EL (cell line): ENCODE measurements at places on chromosomes 2 and 18.
A peak's percentile ranks its signal among the peaks of the same experiment; 100 is the strongest.

DNA sequence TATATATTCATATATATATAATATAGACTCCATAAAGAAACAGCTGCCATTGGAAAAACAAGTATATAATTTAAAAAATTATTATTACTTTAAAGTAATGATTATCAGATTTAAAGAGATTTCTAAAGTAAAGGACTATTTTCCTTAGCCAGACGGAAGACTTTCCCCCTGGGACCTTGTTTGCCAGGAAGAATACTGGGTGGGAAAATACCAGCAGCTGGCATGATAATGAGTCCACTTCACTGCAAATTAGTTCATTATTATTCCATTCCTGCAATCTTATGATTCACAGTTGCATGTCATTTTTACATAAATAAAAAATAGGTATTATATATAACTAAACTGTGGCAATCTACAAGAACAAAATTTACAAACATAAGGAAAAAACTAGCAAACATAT is 339.8 kb upstream of the CDH7 start:
- DNase-seq: no peak

GRCh38 chr2:79178076-79178674 is 18.6 kb upstream of the REG3A start:
- DNase-seq: no peak

GRCh38 chr2:105156166-105156565 is 85.4 kb upstream of the GPR45 start:
- DNase-seq: no peak

- DNase-seq: peak; percentile 84
Measured at GRCh38 chr2:144414324-144414845, 105.5 kb downstream of the ZEB2 start.

DNA sequence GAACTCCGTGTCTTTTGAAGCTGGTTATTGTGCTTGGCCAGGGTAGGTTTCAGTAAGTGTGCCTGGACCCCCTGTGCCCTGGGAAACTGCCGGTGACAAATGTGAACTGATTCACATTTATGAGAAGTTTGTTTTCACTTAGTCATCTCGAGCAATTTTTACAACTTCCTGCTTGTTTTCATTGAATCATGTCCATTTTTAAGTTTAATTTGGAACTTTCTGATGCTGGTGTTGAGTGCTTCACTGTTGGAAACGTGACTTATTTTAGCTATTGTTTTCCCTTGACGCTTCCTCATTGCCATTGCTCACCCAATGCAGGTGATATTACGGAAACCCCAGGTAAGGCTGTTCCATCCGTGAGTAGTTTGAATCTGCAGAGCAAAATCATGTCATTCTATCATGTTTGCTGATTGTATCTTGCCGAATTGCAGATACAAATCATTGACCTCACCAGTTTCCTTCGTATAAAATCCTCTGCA is 97.2 kb downstream of the RTN4 start:
- DNase-seq: peak; percentile 70

DNA sequence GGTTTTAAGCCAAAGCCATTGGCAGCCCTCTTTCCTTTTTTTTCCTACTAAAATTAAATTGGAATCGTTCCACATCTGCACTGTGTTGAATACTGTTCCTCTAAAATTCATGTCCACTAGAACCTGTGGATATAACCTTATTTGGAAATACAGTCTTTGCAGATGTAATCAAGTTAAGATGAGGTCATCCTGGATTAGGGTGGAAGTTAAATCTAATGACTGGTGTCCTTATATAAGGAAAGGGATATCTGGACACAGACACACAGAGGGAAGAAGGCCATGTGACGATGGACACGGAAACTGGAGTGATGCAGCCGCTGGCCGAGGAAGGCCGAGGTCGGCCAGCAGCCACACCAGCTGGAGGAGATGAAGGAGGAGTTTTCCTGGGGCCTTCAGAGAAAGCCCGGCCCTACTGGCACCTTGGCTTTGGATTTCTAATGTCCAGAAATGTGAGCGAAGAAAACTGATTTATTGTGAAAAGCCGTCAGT is 49.4 kb downstream of the LONRF2 start:
- no peak for DNase-seq

- no peak for DNase-seq
Measured at GRCh38 chr2:115364093-115364492, 921.7 kb downstream of the DPP10 start.

- no peak for DNase-seq
Measured at GRCh38 chr2:173996766-173997165, 31.6 kb upstream of the SP3 start.

- DNase-seq: no peak
Measured at GRCh38 chr2:43136011-43136799, 90.2 kb downstream of the ZFP36L2 start.

- no peak for DNase-seq
Measured at GRCh38 chr2:226333388-226333787, 466.2 kb downstream of the IRS1 start.

GRCh38 chr2:119157850-119158511 is 570 bp downstream of the C1QL2 start:
- DNase-seq: no peak

DNA sequence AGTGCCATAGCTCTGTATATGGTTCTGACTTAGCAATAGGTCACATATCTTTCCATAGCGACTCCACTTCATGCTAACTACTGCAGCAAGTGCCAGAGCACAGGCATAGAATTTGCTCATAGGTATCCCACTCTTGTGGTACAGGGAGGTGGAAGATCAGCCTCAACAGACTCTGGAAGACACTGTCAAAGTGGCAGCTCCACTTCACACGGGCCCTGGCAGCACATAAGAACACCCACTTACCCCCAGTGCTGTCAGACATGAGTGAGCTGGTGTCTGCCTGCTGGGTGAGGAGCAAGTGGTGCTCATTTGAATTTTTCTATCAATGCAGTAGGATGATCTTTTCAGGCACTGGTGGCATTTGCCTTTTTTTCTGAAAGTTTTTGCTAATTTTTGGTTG is 48.6 kb downstream of the BCL2L11 start:
- DNase-seq: no peak

- DNase-seq: no peak
Measured at GRCh38 chr2:19687017-19687659, 214.6 kb downstream of the TTC32 start.
